ENCODE measurements at places on chromosomes 7 and 10. TPM values are rescaled to one million over a fixed set of nuclear protein-coding genes. Genes with fewer than 3 reads are reported as not detected.

Gene COL17A1
- 0.44 TPM for polyA plus RNA-seq

Gene GSDME
- 12.4 TPM for polyA plus RNA-seq

Gene RTKN2
- polyA plus RNA-seq = 10.0 TPM

Gene CNNM1
- polyA plus RNA-seq = 1.7 TPM

Gene HILPDA
- polyA plus RNA-seq = 17.3 TPM

Gene AGAP5
- polyA plus RNA-seq = 8.6 TPM

Gene STEAP4
- polyA plus RNA-seq = 0.12 TPM

Gene PRTFDC1
- 37.3 TPM for polyA plus RNA-seq

Gene FXYD4
- not detected for polyA plus RNA-seq

DNA sequence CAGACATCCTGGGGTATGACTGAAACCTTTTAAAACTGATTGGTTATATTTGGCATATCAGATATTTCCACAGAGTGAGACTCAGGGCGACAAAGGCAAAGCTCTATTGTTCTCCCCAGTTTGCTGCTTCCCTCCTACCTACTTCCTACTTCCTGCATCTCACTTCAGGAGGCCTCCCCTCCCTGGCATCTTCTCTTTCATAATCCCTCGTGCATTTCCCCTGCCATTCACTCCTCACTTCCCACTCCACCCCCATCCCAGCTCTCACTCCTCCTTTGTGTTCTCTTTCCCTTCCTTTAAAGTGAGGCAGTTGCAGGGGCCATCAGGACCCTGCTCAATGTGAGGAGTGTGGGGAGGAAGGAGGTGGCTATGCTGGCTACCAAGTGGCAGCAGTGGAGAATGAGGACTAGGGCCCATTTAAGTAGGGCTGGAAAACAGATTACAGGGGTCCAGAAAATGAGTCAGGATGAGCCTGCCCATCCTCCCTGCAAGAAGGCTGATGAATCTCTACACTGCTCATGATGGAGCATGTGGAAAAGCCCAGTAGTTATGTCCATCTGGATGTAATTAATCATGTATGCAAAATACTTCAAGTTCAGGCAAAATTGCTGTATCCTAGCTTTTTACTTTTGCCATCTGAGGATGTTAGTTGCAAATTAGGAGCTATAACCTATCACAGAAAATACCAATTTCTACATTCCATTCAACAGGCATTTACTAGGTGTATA lies 311.8 kb upstream of the IMMP2L start:
- DNase-seq = no peak

DNA sequence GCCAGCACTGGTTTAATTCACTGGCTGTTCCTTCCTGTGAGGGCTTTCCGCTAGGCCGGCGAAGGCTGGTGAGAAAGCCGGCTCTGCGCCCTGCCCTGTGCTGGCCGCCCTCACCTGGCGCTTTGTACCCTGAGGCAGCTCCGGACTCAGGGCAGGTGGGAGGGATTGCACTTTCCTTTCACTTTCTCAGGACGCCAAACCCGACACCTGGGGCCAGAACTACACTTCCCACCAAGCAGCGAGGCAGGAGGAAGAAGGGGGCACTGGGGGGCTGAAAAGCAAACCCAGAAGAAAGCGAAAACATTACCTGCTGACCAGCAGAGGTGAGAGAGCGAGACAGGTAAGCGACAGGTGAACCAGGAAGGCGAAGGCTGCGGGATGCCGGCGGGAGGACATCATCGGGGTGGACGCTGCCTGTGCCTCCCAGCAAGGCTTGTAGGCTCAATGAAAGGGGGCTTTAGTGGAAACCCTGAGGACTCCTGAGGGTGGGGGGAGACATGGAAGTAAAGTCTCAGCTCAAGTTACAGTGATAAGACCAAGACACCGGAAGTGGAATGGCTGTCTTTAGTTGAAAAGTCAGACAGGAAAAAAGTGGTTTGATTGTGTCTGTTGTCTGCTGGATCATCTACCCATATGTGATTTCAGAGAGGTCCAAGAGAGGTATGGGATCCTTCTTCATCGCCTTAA lies at the start of gene RAB19:
Gene RAB19 (plus strand): TSS at position 181 of the 687 bp plus-strand sequence. CDS start 3,589 bp downstream, outside the sequence.
- no peak for DNase-seq

- DNase-seq = no peak
These were observed 152.9 kb downstream of the DYNC1I1 start for GRCh38 chr7:95925236-95925635.

DNA sequence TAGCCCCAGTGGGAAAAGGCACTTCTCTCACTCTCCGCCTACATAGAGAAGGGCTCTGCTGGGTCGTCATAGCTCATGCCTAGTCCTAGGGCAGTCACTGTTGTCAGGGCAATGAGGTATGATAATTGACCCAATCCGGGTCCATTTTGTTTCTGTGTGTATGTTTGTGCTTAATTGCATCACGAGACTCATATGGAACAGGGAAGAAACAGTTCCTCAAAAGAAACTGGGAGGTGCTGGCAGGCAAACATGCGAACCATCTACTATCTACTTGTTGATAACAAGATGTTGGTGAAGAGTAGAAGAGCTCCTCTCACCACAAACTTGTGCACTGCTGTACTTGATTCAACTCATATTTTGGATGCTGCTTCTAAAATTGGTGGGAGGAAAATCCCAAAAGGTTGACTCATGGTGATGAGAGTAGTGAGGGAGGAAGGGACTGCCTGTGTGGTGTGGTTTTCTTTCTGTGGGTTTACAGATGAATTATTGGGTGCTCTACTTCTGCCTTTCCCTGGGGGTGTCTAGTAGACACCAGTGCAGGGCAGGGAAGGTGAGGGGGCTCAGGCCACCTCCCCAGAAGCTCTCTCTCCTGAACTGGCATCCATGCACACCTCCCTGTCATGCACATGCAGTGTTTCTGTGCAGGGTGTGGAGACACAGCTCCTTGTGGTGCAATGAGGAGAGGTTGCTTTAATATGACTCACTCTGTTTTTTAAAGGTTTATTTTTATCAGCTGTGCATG lies 29.4 kb downstream of the LSMEM1 start:
- no peak for DNase-seq

- DNase-seq = no peak
These were observed 2.4 kb upstream of the ST7 start for GRCh38 chr7:116950889-116951351.

DNA sequence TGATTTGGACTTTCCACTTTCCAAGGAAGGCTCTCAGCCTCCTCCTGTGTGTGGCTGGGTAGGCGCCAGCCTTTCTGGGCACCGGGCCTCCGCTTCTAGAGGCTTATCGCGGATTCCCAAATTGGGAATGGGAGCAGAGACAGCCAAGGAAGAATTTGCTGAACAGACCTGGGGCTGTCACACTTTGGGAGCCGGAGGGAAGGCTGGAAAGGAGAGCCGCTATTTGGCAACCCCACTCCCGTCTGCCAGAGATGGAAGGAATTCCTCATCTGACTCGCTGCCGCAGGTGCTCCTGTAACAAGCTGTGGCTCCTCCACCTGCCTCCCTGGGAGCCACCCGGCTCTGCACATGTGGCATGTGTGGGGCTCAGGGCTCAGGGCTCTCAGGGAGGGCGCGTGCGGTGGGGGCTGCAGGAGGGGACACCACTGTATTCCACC lies 50.8 kb upstream of the ECHDC3 start:
- DNase-seq = no peak

DNA sequence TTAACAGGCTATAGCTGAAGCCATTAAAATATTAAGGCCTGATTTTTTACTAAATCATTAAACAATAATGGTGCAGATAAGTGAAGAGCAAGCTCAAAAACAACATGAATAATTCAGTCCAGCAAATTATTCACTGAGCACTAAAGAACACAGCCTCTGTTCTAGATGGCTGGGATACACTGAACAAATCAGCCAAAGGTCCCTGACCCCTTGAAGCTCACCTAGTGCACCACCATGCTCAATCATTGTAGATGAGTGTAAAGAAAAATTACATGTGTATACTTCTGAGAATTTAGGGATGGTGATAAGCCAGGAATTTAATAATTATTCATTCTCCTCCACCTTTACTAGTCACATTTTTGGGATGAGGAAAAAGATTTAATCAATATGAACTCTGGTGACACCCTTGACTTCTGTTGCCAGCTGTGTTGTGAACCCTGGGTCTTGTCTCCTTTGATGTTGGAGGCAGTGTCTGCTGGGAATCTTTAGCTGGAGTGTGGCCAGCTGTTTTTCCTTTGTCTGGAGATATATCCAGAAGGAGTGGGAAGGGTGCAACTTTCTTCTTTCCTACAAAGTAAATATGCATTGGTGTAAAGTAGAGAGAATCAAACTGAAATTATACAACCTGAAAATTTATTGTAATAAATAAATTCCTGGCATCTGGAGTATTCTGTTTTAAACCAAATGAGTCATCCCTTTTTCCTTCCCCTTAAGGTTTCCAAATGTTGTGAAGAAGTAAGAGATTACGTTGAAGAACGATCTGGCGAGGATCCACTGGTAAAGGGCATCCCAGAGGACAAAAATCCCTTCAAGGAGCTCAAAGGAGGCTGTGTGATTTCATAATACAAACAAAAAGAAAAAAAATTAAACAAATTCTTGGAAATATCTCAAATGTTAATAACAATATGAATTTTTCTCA lies 4.0 kb downstream of the GNGT1 start:
- DNase-seq = no peak

DNA sequence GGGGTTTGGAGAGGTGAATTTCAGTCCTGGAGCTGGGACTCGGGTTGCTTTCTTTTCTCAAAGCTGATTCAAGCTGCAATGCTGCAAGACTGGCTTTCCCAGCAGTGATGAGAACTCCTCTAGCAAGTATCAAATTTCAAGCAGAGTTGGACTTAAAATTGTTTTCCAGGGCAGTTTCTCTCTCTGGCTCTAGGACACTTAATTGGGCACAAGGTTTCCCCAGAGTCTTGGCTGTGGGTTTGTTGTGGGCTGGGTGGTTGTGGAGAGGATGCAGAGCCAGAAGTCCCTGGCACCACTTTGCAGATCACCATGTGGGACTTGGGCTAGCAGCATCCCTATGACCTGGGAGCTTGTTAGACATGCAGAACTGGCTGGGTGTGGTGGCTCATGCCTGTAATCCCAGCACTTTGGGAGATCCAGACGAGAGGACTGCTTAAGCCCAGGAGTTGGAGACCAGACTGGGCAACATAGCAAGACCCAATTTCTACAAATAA lies 16.8 kb downstream of the AKR1B15 start:
- DNase-seq = no peak

- DNase-seq = no peak
These were observed 87.3 kb upstream of the NAMPT start for GRCh38 chr7:106372126-106372525.

DNA sequence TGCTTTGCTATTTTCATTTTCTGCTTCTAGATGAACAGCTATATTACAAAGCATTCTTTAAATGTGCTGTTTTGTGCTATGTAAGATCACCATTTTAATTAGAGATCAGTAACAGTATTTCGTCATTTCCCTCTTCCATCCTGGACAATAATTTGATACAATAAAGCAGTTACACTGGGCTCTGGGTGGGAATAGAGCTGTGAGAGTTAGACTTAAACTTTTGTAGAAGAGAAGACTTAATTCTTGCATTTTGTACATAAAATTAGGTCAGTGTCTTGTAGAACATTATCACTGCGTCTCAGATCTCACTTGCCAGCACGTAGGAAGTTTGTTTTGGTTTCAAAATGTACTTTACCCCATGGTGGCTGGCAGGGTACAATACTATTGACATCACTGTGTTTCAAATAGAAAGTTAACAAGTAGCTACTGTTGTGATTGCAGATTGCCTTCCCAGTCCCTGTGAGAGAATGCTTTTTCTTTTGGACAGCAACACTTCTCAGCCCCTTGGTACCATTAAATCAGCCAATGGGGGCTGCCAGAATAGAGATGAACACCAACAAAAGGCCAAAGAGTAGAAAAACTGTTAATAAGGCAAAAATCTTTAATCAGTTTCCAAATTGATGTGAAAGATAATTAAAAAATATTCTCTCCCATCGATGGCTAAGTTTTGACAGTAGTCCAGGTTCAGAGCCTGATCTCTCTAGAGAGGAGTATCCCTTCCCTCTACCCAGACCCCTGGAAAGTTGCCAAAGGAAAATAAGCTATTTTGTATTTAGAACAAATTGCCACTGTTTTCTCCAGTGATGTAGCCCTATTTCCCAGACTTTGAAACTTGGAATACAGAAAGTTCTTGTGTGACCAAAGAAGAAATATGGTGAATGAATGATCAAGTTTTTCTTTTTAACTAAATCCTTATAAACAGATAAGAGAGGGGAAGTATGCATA lies 35.1 kb downstream of the SMNDC1 start:
- no peak for DNase-seq

DNA sequence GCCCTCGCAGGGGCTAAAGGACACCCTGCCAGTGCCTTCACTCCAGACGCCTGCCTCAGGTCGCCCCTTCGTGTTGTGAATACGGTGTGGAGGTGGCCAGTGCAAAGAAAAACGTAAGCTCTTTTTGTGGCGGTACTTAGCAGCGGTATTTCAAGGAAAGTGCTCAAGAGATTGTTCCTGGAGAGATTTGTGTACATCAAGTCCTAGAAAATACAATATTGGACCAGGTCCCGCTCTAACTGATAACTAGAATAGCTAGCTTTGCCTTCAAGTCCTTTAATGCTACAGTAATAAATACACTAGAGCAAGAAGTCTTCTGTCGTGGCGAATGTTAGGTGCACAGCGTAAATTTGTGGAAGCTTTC lies 689 bp downstream of the PLCE1 start:
- DNase-seq = no peak

DNA sequence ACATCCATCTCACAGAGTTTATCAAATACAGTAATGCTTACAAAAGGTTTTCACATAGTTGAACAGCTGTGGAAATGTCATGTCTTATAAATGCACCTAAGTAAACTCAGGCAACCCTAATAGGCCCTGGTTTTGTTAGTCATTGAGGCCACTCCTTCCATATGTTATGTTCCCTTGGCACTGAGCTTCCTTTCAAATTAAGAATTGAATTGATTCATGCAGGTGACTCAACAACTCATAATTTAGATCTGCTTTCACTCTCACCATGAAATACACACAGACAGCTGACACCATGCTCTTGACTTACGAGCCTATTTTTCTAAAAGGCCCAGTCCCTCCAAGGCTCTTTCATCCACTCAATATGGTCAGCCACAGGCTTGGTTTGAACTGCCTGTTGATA lies 476.9 kb downstream of the KCNMA1 start:
- no peak for DNase-seq

- no peak for DNase-seq
These were observed 33.6 kb upstream of the AGR3 start for GRCh38 chr7:16915405-16915804.

DNA sequence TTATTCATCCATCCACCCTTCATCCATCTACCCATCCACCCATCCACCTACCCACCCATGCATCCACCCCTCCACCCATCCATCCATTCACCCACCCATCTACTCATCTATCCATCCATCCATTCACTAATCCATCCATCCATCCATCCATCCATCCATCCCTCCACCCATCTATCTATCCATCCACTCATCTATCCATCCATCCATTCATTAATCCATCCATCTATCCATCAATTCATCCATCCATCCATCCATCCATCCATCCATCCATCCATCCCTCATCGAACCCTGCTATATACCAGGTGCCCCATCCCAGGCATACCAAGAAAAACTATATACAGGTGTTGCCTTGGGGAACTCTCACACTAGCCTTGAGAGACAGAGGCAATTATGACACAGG lies 7.1 kb upstream of the CCL24 start:
- no peak for DNase-seq

DNA sequence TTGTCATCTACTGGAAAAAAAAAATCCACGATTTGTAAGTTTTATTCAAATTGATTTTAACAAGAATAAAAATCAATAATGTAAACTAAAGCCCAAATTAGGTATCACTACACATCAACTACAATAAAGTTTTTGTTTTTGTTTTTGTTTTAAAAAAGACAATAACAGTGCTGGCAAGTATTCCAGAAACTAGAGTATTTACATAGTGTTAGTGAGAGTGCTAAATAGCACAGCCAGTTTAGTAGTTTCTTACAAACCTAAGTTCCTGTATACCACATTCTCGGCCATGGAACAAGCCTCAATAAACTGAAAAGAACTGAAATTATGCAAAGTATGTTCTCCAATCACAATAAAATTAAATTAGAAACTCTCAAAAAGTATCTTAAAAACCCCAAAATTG lies 8.1 kb downstream of the ARHGAP12 start:
- DNase-seq = no peak

All from right renal pelvis (tissue), 4 donors.